K562 (cell line): ENCODE measurements at places on chromosomes 11 and 22. TPM values are rescaled to one million over a fixed set of nuclear protein-coding genes. Genes with fewer than 3 reads are reported as not detected.

- DNase-seq, result no peak
Measured at GRCh38 chr11:62103986-62104385, 19.8 kb upstream of the INCENP start.

CRYBB3 gene
- not detected in 2 replicates for polyA plus RNA-seq

DNA sequence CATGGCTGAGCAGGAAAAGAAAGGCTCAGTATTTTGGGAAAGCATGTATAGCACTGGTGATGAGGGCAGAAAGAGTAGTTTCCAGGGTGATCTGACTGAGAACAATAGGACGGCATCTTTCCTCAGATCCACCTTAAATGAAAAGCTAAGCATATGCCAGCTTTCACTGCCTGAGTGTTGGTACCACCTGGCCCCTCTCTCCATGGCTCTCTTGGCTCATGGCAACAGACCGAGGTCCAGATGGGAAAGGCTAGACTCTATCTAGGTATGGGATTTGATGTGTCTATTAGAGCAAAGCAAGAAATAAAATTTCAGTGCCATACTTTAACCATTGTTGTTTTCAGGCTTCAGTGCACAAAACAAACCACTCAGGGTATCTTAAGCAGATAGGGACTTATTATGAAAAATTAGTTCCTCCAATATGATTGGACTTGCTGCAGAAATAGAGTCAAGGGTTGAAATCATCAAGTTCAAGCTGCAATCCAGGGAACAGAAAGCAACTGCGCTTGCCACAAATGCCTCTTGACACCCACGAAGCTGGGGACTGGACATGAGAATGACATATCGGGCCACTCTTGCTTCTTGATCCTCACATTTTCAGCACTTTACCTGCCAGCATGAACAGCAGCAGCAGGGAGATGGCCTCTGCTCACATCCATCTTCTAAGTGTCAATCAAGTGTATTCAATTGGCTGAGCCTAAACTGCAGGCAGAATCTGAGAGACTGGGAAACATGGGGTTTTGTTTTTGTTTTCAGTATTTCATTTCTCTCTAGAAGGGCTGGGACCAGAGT is 64.0 kb upstream of the SNX19 start:
- DNase-seq, result no peak

- peak; percentile 44 for DNase-seq
Measured at GRCh38 chr11:2461253-2461955, 16.6 kb downstream of the KCNQ1 start.

DNA sequence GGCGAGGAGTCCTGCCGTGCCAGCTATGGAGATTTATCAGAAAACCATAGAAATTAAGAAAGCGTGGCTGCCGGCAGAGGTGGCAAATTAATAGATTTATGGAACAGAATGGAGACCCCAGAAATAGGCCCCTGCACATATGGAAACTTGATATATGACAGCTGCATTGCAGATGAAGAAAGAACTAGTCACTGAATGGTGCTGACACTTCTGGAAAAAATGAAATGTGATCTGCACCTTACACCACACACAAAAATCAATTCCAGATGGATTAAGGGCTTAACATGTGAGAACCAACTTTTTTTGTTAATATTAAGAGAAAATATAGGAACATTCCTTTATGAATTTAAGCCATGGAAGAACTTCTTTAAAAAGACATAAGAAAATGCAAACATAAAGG is 40.3 kb upstream of the TSKU start:
- DNase-seq, result no peak

- no peak for DNase-seq
Measured at GRCh38 chr11:106957030-106957482, 61.2 kb downstream of the GUCY1A2 start.
